CD4-positive, CD25-positive, alpha-beta regulatory T cell (primary cell): ENCODE measurements at places on chromosomes 7 and 10.

DNA sequence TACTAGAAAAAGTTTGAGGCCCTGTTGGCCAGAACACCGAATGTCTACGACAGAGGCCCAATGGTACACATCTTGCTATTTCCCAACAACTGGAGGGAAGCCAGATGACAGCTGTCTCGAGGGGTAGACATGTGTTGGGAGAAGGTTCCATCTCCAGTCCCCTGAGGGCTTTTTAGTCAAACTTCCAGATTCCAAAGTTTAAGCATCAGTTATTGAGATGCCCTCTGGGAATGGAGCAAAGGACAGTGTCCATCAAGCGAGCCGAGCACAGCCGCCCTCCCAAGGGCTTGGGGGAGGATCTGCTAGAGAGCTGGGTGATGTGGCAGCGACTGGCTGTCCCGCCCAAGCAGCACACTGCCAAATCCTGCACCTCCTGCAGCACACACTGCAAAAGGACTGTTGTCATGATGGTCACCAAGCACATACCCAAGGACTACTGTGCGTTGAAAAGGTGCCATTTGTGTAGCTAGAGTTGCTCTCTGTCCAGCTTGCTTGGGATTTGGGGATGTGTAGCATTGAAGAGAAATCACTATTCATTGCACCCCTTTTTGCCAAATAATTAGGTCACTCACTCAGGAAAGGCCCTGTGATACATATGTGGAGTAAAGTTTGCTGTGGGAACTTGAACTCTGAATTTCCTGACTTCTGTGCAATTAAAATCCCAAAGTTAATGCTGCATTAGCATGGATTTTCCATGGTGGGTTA, 164.6 kb downstream of the TRIL start:
- DNase-seq, result no peak

- DNase-seq, result no peak
Observed at GRCh38 chr10:118903251-118903650, 126.3 kb upstream of the NANOS1 start.

- no peak for DNase-seq
Observed at GRCh38 chr10:17423632-17424186, 30.7 kb downstream of the ST8SIA6 start.

DNA sequence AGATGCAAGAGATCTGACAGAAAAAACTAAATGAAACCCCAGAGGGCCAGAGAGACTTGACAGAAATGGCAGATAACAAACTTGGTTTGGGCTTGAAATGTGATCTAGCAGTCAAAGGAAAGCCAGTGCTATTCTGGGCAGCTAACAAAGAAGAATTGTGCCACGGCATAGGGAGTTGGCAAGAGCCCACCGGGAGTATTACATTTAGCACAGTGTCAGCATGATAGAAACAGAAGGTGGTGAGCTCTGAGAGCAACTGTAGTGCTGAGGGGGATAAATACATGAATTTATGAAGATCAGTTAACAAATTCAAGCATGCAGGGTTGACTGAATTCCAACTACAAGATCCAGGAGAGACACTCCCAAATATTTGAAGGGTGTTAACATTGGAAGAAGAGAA, 91.1 kb downstream of the AHCYL2 start:
- no peak for DNase-seq

DNA sequence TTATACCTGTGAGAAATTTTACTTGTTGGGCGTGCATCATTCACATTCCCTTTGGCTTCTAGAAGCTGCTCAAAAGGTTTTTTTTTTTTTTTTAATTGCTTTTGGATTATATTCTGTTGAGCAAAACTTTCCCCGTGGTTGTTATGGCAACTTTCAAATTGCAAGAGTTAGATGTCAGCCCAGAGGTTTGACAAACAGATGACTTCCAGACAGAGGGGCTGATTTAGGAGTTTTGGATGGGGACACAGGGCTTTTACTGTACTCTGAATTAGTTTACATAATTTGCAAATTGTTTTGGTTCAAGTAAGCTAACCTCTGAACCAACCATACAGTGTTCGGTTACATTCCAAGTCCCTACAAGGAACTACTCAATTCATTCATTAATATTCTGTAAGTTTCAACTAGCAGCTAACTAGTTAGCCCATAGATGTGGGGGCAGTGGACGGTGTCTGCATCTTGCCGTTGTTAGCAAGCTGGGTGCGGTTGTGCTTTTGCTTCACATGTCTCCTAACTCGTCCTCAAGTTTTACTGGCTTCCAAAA, 66.4 kb upstream of the JAZF1 start:
- DNase-seq, result no peak

- DNase-seq, result peak; percentile 59
Observed at GRCh38 chr10:72260976-72261783, 12.5 kb upstream of the DDIT4 start.

GRCh38 chr7:47581804-47582763, at the start of gene TNS3:
Gene TNS3 (minus strand): TSS chr7:47582111. CDS start chr7:47439636, 142,475 bp downstream.
- DNase-seq, result no peak

GRCh38 chr10:49144058-49144720, 10.4 kb upstream of the FAM170B start:
- no peak for DNase-seq

DNA sequence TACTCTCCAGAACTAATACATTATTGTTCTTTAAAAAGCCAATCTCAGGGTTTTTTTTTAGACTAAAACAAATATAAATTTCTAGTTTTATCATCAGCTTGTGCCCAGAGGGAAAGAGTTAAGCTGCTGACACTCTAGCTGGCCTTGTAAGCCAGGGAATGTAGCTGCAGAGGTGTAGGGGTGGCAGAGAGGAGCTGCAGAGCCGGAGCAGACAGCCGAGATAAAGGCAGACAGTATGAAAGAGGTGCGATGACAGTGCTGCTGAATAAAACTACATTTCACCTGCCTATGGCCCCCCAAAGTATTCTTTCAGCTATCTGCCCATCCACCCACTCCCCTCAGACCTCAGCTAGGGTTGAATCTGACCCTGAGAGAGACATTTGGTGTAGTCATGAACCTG, 653.7 kb upstream of the ZWINT start:
- no peak for DNase-seq

DNA sequence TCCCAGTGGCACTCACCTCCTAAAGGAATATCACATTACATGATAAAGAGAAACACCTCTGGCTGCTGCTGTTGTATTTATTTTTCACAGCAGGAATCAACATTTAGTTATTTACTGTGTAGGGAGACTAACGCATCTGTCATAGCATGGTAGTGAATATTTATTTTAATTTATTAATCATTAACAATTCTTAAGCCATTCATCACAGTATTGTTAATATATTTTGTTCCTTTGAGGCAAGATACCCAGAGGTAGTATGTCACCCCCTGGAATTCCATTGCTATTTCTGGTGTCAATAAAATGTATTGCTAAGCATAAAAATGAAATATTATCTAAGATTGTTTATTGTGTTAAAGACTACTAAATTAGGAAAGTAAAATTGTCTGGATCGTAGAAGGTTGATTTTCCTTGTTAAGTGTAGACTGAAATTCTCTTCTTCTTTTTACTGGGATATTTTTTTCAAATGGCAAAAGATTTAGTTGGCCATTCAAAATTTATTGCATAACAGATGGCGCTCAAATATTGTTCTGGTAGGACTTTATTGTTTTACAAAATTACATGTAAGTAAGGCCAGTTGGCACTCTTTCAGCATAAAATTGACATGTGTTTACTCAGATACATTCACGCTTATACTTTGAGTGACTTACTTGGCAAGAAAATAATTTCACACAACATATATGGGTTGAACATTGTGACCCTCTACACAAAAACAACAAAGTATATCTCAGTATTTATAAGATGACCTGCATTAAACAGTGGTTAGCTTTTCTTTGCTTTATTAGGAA, 1358.7 kb upstream of the SORCS1 start:
- no peak for DNase-seq

- no peak for DNase-seq
Observed at GRCh38 chr7:45973725-45974532, 52.9 kb upstream of the IGFBP3 start.

DNA sequence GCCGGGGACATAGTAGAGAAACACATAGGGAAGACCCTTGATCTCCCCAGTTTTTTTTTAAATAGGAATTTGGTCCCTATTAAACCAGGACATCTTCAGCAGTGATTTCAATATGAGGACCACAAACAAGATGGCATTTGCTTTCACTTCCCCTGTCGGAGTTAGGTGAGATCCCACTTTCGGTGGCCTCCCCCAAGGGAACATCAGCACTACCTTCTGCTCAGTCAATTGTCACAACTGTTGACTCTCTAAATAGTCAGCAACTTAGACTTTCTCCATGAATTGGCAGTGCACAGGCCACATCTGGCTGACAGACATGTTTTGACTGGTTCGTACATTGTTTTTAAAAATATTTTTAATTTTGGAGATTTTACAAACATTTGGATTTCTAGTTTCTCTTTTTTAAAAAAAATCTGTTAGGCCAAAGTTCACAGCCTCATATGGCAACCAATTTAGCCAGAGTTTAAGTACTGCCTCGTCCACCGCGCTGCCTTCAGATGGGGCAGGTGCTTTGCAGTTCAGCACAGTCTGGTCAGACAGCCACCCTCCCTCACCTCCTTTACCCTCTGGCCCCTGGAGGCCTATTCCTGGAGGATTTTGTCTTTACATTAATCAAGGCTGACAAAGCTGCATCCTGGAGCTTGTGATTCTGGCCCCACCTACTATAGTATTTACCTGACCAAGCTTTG, 139.2 kb upstream of the PRR15 start:
- DNase-seq, result no peak

DNA sequence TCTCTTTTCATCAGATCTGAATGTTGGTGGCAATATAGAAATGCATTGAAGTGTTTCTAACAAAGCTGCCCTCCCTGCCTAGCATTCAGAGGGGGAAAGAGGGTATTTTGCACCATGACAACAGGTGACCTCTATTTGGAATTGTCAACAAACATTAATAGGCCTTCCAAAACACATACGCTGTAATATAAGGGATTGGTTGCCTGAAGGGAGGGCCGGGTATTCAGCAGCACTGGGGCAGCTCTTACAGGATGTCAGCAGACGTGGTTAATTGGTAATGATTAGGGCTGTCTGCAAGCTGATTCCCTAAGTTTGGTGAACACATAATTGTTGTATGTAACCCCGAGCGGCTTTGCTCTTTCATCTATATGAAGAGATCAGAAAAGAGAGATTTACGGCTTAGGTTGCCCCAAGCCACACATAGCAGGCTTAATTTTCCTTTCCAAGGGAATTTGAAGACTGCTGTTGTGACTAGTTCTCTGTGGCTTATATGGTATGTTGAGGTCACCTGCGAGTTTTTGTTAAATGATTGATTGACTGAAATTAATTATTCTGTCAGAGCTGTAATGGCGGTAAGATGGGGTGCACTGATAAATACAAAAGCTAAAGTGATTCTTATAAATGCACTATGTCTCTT, 759.3 kb downstream of the LRMDA start:
- DNase-seq, result no peak

DNA sequence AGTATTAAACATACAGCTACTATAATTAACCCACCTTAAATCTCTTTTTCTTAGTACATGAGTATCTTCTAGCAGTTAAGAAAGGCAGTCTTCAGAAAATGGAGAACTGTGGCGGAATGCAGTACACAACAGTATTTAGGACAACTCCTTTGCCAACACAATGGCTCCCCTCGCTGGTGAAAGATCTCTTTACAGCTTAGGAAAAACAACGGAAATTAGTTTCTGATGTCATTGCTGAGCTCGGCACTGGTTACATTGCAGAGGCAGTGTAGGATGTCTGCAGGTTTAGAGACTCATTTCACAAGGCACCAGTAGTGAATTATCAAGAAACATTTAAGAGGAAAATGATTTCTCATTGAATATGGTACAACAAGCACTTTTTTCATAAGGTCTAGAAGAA, 43.4 kb downstream of the GLRX3 start:
- DNase-seq, result peak; percentile 48

- no peak for DNase-seq
Observed at GRCh38 chr10:29627201-29628132, 7.3 kb downstream of the SVIL start.

DNA sequence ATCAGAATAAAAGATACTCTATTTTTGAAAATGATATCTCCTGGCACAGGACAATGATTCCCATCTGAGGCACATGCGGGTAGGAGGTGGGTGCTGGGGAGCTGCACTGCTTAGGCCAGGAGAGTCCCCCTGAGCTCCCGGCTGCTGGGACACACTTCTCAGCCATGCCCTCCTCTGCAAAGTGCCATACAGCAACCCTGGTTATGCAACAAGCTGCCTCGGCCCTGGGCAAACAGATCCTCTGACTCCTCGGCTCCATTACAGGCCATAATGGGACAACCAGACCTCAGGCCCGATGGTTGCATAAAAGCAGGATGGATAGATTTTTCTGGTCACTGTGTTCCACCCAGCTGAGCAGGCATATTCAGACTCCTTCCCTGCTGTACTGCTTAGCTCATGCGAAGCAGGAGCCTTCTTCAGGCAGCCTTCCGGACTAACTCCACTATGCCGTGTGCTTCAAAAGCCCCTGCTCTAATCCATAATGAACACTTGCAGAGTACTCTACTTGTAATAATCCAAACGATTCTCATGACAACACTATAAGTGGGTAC, 6.5 kb upstream of the LEP start:
- DNase-seq, result no peak

GRCh38 chr7:84138411-84138810, 56.2 kb downstream of the SEMA3A start:
- DNase-seq, result no peak

GRCh38 chr7:95056107-95056739, 148.8 kb downstream of the PPP1R9A start:
- no peak for DNase-seq

GRCh38 chr10:20835335-20835734, 61.8 kb downstream of the NEBL start:
- DNase-seq, result no peak
